ENCODE measurements at places on chromosomes 16 and 17. TPM values are rescaled to one million over a fixed set of nuclear protein-coding genes. Genes with fewer than 3 reads are reported as not detected.
A peak's percentile ranks its signal among the peaks of the same experiment; 100 is the strongest.

- no peaks in the 10 kb centered on the region for H3K4me1 ChIP-seq
- no peaks in the 10 kb centered on the region for H3K36me3 ChIP-seq
- no peak overlapping the region for H3K27ac ChIP-seq
- H3K4me3 ChIP-seq, result no peak overlapping the region
Observed at GRCh38 chr17:31605761-31606160, 214.3 kb downstream of the RAB11FIP4 start.

DNA sequence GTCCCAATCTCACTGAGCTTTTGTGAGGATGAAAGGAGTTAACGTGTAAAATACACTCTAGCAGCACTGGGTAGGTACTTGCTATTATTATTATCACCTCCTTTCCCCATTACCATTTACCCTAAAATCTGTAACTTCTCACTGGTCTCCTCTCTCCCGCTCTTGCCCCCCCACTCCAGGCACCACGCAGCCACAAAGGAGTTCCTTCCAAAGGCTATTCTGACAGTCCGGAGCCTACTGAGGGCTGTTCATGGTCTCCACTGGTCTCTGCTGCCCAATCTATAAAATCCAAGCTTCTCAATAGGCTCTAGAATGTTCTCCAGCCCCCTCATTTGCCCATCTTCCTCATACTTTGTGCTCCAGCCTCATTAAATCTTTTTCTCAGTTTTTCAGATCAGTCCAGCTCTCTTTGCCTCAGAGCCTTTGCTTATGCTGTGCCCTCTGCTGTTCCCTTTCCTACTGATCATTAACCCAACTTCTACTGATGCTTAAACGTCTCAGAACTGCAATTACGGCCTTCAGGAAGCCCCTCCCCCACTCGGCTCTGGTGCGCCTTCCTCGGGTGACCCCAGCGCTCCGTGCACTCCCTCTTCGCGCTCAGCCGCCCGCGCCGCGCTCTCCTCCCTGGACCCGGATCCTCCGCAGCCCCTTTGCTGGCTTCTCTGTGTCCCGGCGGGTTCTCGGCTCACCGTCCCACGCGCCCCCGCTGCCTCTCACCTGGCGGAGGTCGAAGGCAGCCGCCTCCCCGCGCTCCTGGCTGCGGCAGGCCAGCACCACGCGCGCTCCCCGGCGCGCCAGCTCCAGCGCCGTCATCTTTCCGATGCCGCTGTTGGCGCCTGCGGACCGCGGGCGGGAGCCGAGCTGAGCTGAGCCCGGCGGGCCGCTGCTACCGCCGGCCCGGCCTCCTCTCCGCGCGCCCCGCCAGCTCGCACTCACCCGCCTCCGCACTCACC, 737 bp downstream of the DHRS13 start:
- no peaks in the 10 kb centered on the region for H3K36me3 ChIP-seq
- H3K4me1 ChIP-seq, result peaks cover 19% of the 10 kb centered on the region
- H3K27me3 ChIP-seq, result no peaks in the 10 kb centered on the region

DNA sequence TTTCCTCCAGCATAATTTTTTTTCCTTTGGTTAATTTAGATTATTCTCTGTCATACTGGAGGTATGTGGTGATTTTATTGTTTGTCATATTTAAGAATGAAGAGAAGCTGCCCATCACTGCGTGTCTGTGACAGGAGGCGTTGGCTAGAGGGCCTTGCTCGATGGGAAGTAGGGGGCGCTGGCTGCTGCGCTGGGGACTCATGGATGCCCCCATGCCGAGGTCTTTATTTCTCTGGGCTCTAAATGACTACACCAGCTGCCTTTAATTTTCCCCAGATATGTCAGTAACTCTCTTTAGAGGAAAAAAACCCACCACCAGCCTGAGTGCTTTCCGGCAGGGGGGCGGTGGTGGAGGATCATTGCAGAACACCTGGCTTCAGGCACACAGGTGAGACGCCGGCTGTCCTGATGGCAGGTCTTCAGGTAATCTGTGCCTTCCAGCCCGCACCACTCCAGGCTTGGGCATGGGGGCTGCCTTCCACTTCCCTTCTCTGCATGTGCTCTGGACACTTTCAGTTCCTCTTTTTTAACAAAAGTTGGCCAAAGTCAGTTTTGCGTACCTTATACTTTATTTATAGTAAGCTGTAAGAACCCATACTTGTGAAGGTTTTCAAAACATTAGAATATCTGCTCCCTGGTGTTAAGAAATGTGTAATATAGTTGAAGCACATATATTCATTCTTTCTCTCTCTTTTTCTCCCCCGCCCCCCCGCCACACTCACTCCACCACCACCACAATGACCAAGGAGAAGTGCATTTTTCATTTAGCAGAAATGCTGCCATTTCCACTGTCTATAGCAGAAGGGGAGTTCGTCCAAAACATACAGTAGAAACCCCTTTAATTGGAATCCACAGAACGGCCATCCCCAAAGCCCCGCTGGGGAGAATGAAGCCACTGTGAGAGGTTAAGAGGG, 192.7 kb downstream of the RPTOR start:
- H3K4me1 ChIP-seq, result peaks cover 4% of the 10 kb centered on the region
- no peaks in the 10 kb centered on the region for H3K36me3 ChIP-seq
- no peaks in the 10 kb centered on the region for H3K27me3 ChIP-seq
- no peak overlapping the region for H3K27ac ChIP-seq
- DNase-seq, result no peak
- H3K4me3 ChIP-seq, result no peak overlapping the region

- no peak overlapping the region for H3K4me3 ChIP-seq
- no peak for DNase-seq
- no peaks in the 10 kb centered on the region for H3K27me3 ChIP-seq
- H3K4me1 ChIP-seq, result no peaks in the 10 kb centered on the region
Observed at GRCh38 chr17:45653616-45654015, 130.5 kb upstream of the CRHR1 start.

DNA sequence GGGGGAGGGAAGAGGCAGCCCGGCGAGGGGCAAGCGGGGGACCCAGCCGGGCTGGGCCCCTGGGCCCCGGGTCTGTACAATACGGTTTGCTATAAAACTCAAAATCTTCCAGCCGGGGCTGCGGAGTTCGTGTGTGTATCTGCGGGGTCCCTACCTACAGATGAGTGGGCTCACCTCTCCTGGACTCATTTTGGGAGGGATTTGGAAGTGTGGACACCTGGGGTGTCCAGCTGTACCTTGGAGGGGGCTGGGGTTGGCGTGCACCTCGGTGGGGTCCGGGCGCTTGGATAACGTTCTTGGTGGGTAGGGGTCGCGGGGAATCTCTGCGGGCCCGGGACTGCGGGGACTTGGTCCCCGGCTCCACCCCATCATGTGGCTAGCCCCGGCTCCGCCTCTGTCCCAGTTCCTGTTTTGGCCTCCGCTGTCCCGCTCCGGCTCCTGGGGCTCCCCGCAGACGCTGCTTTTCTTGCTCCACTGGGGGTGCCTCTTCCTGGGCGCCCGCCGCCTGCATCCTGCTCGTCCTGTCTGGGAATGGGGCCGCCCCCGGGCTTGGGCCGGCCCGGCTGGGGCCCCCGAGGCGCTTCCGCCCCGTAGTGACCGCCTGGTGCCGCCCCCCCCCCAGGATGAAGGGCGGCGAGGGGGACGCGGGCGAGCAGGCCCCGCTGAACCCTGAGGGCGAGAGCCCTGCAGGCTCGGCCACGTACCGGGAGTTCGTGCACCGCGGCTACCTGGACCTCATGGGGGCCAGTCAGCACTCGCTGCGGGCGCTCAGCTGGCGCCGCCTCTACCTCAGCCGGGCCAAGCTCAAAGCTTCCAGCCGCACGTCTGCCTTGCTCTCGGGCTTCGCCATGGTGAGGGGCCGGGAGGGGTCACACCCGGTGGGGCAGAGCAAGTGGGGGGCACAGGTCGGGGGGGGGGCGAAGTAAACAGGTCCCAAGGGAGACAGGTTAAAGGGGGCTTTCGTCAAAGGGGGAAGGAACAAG, at the start of gene ORAI3:
Gene ORAI3, plus strand, starts transcription at position 402 of the 983 bp plus-strand sequence. Its CDS starts 222 bp downstream, at position 624.
- H3K36me3 ChIP-seq, result no peaks in the 10 kb centered on the region
- peak; percentile 90 for DNase-seq
- H3K27ac ChIP-seq, result peak within 1 kb of the TSS; percentile 99
- peak within 1 kb of the TSS; percentile 99 for H3K4me3 ChIP-seq
- no peaks in the 10 kb centered on the region for H3K27me3 ChIP-seq

GRCh38 chr17:42513686-42514085, 22.4 kb upstream of the NAGLU start:
- H3K27me3 ChIP-seq, result no peaks in the 10 kb centered on the region
- H3K4me1 ChIP-seq, result peaks cover 34% of the 10 kb centered on the region
- peaks cover 18% of the 10 kb centered on the region for H3K36me3 ChIP-seq

Gene OR1A2
- total RNA-seq, result not detected

Gene NT5C
- 113 TPM for total RNA-seq

Gene PIK3R6
- 3.4 TPM for total RNA-seq

All from upper lobe of left lung (tissue), 6 donors.